ENCODE measurements at places on chromosomes 13 and 19. TPM values are rescaled to one million over a fixed set of nuclear protein-coding genes. Genes with fewer than 3 reads are reported as not detected.

SMIM44 gene
- total RNA-seq = not detected

GRCh38 chr13:42812316-42812715 is 30.9 kb downstream of the FAM216B start:
- no peaks in the 10 kb centered on the region for H3K36me3 ChIP-seq
- no peak overlapping the region for H3K27ac ChIP-seq
- no peaks in the 10 kb centered on the region for H3K27me3 ChIP-seq
- no peak overlapping the region for H3K4me3 ChIP-seq

GRCh38 chr13:25352230-25352629 is 19.5 kb upstream of the ATP8A2 start:
- no peak overlapping the region for H3K4me3 ChIP-seq
- no peaks in the 10 kb centered on the region for H3K36me3 ChIP-seq
- H3K4me1 ChIP-seq = no peaks in the 10 kb centered on the region
- H3K27ac ChIP-seq = no peak overlapping the region
- DNase-seq = no peak
- H3K27me3 ChIP-seq = no peaks in the 10 kb centered on the region

PGLYRP1 gene
- 4.3 TPM for total RNA-seq

- H3K4me1 ChIP-seq = peaks cover 21% of the 10 kb centered on the region
- no peak for DNase-seq
- peaks cover 28% of the 10 kb centered on the region for H3K36me3 ChIP-seq
- peak overlapping the region; percentile 73 for H3K4me3 ChIP-seq
Observed at GRCh38 chr19:10379880-10380312, 476 bp downstream of the TYK2 start.

GYS1 gene
- 26.4 TPM for total RNA-seq

GRCh38 chr13:34943436-34944273 is 1.6 kb downstream of the NBEA start:
- peaks cover 7% of the 10 kb centered on the region for H3K4me1 ChIP-seq
- H3K36me3 ChIP-seq = no peaks in the 10 kb centered on the region
- DNase-seq = no peak
- H3K27ac ChIP-seq = no peak overlapping the region

Measured in upper lobe of left lung (tissue), 6 donors.